ENCODE measurements at places on chromosomes 16 and 17.

DNA sequence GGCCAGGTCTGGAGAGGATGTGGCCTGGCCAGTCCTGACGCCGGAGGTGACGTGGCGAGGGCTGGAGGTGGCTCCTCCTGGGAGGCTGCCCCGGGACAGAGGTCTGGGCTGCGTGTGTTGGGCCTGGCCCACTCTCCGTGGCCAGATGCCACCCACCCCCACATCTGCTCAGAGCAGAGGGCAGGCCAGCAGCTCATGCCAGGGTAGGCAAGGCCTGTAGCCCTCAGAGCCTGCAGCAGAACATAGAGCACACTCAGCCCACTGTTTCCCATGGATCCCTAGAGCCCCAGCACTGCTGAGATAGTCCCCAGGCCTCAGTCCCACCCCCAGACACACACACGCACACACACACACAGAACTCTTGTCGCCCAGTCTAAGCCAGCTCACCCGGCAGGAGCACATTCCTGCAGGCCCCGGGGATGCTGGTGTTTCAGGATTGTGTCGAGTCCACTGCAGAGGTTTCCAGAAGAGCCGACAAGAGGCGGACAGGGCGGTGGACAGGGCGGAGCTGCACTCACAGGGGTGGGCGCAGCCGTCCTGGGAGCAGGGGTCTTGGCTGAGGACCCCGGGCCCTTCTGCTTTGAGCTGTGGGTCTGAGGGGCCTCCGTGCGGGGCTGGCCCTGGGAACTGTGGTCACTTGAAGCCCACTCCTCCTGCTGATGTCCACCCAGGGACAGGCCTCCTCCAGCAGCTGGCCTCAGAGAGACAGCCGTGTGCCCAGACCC lies 33.4 kb downstream of the SOX8 start:
- no peak for DNase-seq

- no peak for DNase-seq
These were observed 108.9 kb downstream of the TANGO6 start for GRCh38 chr16:68951991-68952877.

DNA sequence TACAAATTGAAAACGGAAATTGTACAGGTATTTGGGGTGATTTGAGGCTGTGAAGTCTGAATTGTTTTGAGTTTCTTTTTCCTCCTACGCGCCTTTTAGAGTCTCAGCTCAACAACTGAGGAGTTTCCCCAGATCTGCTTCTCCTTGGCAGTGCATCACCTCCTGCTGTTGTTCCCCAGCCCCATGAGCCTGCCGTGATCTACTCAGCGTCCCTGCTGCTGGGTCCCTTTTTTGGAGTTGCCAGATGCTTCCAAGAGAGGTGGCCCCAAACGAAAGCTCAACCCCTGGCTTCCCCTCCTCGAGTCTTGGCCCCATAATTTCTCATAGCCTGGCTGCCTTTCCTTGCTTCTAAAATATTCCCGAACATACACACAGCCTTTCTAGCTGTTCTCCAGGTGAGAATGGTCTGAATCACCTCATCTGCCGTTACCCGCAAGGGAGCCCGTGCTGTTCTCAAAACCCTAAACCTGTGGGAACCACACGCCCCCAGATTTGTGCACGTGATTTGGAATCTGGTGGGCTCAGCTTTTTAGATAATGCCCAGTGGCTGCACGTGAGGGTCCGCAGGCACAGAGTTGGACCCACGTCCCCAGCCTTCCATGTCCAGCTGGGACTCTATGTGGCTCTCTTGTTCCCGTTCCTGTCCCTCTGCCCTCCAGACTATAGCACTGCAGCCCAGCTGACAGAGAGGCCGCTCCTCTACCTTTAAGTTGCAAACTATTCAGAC lies 179.1 kb upstream of the CHMP6 start:
- DNase-seq: no peak

GRCh38 chr17:40872416-40872815 lies 5.4 kb upstream of the KRT12 start:
- no peak for DNase-seq

DNA sequence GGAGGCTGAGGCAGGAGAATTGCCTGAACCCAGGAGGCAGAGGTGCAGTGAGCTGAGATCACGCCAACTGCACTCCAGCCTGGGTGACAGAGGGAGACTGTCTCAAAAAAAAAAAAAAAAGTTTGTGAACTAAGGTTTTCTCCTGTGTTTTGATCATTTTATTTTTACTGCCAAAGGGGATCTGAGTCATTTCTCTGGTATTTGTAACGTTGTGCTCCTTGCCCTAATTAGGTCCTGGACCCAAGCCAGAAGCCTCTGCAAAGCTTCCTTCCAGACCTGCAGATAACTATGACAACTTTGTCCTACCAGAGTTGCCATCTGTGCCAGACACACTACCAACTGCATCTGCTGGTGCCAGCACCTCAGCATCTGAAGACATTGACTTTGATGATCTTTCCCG lies 32.1 kb downstream of the IST1 start:
- DNase-seq: no peak

- DNase-seq: no peak
These were observed 14.8 kb downstream of the TRARG1 start for GRCh38 chr17:1294157-1294717.

DNA sequence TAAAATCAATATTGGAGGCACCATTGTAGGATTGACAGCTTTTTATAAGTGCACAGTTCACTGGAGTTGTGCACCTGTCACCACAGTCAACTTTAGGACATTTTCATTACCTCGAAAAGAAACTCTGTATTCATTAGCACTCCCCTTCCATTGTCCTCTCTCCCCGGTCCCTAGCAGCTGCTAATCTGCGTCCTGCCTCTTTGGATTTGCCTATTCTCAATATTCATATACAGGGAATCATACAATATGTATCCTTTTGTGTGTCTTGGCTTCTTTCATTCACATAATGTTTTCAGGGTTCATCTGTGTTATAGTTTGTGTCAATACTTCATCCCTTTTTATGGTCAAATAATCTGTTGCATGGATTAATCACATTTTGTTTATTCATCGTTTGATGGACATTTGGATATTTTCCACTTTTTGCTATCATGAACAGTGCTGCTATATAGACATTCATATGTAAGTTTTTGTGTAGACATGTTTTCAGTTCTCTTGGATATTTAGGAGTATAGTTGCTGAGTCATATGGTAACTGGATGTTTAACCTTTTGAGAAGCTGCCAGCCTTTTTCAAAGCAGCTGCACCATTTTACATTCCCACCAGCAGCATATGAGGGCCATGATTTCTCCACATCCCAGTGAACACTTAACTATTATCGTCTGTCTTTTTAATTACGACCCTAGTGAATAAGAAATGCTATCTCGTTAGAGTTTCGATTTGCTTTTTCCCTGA lies 9.8 kb downstream of the DNAJA3 start:
- DNase-seq: no peak
